ENCODE measurements at places on chromosomes 3 and 15.
A peak's percentile ranks its signal among the peaks of the same experiment; 100 is the strongest.

DNA sequence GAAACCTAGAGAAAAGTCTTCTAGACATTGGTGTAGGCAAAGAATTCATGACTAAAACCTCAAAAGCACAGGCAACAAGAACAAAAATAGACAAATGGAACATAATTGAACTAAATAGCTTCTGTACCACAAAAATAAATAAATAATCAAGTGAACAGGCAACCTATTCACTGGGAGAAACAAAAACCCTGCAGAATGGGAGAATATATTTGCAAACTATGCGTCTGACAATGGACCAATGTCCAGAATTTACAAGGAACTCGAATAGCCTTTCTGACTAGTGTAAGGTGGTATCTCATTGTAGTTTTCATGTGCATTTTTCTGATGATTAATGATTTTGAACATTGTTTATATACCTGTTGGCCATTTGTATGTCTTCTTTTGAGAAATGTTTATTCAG is 37.0 kb upstream of the GCSAM start:
- DNase-seq = no peak

DNA sequence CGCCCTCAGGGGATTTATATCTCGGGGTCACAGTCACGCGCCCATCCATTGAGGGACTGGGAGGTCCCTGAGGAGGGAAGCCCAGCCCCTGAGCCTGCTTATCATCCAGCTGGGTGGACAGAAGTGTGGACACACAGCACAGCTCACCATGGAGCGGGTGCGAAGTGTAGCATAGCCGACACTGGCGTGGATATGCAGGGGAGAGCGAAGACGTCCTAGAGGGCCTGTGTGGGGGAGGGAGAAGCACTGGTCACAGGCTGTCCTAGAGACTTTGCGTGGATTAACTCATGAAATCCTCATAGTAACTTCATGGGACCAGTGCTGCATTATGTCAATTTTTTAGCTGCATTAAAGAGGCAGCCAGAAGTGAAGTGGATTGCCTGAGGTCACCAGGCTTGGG is 26.1 kb upstream of the PLXND1 start:
- no peak for DNase-seq

DNA sequence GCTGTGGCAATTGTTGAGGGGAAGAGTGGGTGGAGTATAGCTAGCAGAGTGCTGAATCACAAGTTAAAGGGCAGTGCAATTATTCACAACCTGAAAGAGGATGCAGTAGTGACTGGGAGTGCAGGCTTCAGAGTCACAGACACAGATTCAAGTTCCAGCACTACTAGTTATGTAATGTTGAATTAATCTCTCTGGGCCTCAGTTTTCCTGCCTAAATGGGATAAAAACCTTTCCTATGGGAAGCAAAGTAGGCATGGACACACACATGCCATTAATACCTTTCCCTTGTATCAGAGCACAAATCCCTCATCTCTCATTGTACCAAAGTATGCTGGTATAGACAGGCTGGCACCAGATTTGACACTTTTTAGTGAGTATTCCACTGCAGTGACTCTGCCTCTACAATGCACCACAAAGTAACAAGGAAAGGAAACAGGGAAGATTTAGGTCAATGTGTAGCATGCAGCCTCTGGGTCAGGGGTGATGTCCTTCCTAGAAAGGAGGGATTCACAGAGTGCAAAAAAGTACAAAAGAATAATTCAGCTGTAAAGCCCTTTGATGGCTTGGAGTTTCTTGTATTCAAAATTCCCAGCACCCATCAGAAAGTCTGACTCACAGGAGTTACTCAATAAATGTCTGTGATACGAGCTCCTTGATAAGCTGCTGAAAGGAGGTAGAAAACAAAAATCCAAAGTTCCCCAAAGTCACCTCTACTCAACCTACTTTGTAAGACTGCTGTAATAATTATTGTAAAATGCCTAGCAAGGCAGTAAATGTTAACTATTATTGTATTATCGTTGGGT is 507.5 kb upstream of the TGFBR2 start:
- DNase-seq = no peak

DNA sequence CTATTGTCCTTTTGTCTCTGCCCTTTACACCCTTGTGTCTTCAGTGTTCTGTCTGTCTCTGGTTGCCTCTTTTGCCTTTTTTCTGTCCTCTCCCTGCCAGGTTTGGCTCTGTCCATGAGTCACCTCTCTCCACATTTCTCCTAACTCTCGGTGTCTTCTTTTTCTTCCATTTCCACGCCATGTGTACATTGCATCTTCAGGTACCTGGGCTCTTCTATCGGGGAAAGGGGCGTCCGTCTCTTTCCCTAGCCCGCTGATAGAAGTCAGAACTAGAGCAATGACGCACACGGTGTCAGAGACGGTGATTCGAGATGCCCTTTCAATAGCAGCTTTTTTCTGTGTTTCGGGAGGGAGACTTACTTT is 641 bp downstream of the OPA1 start:
- DNase-seq = peak; percentile 52

- DNase-seq = no peak
Measured at GRCh38 chr3:111801693-111802092, 57.4 kb upstream of the PHLDB2 start.

GRCh38 chr15:75452865-75453702 is 1.6 kb upstream of the SIN3A start:
- DNase-seq = peak; percentile 80

DNA sequence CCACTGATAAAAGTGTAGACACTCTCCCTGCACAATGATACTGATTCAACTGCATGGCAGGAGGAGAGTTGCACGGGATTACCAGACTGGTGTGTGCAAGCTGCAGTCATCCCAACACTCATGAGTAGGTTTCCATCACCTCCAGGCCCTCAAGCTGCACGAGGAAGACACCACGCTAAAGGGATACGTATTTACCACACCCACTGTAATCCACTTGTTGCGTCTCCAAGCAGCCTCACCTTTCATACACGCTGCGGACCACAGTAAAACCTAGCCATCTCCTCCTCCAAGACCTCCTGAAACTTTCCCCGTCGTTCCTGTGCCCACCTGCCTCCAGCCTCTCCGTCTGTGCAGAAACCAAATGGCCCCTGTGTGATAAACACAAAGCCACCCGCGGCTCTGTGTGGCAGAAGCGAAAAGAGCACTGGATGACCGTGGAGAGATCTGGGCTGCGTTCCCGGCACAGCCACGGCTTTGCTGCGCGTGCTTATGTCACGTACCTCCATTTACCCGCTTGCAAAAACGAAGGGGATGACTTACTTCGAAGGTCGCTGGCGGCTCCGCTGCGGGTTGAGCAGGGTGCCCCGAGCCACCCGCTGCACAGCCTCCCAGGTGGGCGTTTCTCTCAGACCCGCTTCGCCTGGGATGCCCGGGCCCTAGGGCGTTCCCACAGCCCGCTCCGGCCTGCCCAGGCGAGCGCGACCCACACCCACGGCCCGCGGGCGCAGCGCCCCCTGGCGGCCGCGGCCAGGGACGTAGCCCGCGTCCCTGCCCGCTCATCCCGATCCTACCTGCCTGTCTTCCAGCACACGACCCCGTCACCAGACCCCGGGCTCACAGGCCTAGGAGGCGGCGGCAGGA is 643 bp downstream of the ABCC5 start:
- peak; percentile 65 for DNase-seq

DNA sequence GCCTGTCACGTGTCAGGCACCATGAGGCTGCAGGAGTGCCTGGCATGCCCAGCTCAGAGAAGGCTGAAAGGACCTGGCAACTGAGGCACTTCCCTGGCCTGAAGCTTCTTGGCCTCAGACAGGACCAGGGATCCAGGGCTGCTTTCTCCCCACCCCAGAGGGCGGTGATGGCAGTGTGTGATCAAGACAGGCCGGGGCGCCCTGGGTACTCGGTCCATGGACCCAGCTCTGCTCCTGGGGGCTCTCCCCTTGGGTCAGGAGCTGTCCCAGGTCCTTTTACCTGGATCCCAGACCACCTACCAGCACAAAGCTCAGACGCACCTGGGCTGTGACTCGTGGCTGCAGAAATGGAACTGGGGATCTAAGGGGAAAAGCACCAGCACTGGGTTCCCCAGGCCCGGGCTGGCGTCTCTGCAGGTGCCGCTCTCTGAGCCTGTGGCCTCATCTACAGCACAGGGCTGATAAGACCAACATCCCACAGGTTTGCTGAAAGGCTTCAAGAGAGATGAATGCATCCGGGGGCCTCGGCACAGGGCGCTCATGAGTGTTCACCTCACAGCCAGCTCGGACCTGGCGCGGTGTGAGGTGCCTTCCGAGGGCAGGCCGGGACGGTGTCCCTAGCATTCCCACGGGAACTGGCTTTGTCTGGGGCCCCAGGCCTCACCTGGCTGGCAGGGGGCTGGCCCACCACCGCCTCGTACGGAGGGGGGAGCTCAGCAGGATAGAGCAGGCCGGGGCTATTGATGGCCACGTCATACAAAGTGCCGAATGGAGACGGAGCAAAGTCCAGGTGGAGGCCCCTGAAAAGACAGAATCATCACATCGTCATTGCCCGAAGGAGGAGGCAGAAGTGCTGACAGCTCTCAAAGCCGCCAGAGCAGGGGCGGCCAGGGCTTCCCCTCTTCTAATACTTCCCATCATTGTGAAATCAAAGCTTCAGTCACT is 133.6 kb downstream of the NSMCE3 start:
- no peak for DNase-seq

- DNase-seq = no peak
Measured at GRCh38 chr3:23192816-23193215, 10.3 kb upstream of the UBE2E2 start.

DNA sequence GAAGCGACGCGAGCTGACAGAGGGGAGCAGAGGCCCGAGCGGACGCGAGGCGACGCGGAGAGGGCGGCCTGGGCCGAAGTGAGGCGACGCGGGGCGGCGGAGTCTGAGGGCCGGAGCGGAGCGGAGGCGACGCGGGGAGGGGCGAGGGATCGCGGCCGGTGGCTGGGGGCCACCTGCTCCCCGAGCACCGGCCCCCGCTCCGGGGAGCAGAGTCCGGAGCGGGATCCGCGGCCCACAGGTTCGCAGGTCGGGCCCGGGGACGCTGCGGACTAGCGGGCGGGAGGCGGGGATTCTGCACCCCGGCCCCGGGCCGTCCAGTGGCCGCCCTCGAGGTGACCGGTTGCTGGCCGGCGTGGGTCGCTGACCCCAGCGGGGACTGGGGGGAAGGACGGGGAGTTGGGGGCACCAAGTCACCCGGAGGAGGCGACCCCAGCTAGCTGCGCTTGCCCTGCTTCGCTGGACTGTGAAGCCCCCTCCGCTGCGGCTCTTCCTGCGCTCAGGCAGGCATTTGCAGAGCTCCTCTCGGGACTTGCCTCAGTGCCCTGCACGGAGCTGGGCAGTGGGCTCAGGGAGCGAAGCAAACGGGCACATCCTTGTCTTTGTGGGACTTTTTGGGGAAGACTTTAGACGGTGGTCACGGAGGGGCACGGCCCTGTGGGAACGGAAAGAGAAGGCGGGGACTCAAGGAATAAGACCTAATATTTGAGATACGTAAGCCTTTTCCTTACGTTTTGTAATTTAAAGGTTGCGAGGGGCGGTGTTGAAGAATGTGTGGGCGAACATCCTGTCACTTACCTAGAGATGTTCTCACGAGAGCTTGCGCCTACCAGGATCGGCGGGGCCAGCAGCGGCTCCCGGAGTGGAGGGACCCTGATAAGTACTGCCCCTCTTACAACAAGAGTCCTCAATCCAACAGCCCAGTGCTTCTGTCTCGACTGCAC is 566 bp downstream of the HMCES start:
- DNase-seq = peak; percentile 67

DNA sequence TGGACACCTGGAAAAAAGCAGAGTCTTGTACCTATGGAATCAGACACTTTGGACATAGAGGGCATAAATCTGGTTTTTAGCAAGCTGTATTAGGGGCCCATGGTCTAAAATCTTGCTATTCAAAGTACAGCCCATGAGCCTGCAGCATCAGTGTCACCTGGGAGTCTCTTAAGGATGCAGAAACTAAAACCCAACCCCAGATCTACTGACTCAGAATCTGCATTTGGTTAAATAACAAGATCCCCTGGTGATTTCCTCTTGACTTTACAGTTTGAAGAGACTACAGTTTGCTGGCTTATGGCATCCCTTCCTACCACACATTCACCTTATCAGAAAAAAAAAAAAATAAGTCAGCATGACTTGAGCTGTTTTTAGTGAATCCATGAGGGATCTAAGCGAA is 74.9 kb upstream of the NR2F2 start:
- no peak for DNase-seq

GRCh38 chr3:195817578-195818135 is 5.9 kb upstream of the MUC4 start:
- no peak for DNase-seq

DNA sequence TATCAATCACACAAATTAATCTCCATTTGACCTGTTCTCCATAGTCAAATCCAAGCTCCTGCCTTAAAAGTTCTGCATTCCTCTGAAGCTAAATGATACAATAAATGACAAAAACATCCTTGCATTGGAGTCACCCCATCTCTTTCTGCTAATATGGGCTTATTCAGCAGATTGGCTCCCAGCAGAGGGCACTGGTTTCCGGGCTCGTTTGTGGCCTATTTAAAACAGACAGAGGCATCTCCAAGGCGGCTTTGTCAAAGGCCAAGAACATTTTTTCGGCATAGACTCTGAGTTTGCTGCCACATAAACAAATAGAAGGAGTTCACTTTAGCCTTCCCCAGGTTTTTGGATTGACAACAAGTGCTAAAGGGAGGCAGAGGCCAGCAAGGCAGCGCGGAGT is 204.4 kb upstream of the RASGRP1 start:
- DNase-seq = no peak

DNA sequence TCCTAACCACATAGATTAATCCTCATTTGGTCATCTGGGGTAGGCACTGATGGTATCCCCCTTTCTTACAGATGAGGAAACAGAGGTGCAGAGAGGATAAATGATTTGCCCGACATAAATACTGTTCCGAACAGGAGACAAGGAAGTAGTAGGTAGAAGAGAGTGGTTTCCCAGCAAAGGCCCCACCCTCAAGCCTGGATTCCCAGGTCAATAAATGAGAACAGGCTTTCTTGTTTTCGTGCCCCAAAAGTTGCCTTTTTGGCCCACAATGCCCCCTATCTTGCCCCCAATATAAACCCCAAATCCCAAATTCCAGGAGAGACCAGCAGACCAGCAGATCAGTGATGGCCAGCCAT is 125.5 kb upstream of the PRR20G start:
- DNase-seq = no peak

GRCh38 chr3:83034806-83035703 is 1273.6 kb upstream of the GBE1 start:
- DNase-seq = no peak

Data from stimulated activated CD4-positive, alpha-beta T cell treated with anti-CD3 and anti-CD28 coated beads, Interleukin-2, amount 100 ng/mL, for 24 hours (primary cell).